Naive thymus-derived CD8-positive, alpha-beta T cell (primary cell): ENCODE measurements at places on chromosomes 7 and 10.

DNA sequence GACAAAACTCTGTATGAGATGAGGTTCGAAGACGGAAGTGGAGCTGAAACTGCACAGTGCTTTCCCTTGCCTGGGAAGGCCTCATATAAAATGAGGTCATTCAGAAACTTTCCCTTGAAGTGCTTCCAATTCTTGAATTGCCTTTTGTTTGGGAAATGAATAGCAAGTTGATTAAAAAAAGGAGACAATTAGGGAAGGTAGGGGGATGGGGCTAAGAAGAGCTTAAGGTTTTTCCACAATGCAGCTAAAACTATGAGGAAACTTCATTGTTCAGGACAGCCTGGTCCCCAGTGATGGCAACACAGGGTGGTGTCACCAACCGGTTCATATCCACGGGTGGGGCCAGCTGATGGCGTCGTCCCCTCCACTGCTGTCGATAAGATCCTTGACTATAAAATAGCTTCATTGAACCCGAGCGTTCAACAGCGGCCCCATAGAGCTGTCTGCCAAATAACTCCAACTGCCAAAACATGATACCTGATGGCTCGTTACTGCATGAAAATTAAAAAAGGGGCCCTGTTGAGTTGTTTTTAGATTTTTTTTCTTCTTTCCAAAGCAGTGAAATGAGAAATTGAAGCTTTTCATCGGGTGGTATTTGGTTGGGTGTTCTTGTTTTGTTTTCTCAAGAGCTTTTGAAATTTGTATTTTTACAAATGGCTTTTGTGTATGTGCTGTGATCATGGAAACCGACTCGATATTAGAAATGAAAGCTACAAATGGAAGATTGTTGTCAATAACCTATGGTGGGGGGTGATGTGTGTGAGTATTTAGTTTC, 2.8 kb upstream of the CELF2 start:
- DNase-seq = no peak

DNA sequence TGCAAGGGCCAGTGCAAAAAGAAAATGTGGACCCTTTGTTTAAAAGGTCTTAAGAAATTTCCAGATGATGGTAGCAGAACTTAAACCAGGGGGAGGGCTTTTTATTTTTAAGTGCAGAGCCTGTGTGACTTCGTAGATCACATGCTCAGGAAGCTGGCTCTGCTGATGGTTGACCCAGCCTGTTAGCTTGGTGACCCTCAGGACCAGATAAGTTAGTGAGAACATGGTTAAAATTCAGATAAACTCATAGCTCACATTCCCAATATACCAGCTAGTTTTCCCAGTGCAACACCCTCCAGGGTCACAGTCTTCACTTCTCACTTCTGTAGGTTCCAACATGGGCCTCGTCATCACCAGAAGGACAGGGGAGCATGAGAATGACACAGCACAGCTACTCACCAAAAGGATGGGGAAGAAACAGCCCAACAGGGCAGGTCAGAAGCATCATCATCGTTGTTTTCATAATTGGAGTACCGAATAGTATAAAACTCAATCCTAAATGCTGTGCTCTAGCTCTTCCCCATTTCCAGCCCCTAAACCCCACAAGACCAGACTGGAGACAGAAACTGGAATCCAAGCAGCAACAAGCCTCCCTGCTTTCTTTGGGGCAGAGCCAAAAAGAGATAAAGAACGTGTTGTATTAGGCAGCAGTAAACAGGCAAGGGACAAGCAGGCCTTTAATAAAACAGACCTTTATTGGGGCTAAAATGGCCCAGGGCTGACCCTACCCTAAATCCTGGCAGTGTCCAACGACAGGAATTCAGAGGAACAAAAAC, 102.2 kb upstream of the ANKRD1 start:
- no peak for DNase-seq

DNA sequence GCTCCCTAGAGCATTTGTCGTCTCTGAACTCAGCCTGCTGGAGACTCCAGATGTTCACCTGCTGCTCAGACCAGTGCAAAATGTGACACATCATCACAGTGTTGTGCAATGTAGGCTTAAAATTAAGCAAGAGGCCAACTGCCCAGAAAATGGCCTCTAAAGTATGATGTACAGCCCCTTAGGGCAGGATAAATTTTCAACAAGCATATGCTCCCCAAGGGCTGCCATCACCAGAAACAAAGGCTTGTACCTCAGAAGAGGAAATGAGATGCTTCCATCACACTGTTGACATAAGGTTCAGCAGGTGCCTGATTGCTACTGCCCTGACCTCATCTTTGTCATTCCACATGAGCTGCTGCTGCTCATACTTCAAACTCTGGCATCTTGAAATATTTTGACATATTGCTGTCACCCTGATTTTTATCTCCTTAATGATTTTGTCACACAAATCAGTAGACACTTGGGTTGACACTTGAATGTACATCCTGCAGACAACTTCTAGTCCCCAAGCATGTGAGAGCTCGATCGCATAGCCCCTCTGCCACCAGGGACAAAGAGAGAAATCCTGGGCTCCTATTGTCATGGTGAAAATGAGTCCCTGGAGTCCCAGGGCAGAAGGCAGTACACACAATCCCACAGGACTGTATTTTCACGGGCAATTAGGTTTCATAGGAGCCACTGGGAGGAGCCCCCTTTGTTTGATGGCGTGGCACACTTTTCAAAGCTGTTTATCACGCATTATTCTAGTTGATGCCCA, 219.7 kb upstream of the STK17A start:
- DNase-seq = no peak

DNA sequence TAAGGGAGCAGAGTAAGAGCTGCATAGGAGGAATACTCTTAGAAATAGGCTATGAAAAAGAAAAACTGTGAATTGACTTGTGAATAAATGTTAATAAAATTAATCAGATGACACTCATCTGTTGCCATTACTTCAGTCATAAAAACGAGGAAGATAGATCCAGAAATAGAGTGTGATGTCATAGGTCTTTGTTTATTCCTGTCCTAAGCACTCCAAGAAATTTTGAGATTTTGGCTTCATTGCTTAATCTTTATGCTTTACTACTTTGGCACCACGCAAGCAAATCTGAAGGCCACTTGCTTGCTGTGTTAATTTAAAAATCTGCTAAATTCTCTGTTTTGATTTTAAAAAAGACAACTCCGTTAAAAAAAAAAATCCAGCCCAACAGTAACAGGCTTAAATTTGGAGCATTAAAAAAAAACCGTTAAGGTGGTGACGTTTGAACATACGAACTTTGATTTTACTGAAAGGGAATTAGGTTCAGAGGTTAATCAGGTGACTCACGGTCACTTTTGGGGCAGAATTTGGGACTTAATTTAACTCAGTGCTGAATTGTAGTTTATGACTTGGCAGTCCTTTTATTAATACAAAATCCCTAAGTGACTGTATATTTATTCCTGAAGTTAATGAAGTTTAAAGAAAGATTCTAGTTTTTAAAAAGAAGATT, 3.4 kb downstream of the IFRD1 start:
- DNase-seq = no peak

DNA sequence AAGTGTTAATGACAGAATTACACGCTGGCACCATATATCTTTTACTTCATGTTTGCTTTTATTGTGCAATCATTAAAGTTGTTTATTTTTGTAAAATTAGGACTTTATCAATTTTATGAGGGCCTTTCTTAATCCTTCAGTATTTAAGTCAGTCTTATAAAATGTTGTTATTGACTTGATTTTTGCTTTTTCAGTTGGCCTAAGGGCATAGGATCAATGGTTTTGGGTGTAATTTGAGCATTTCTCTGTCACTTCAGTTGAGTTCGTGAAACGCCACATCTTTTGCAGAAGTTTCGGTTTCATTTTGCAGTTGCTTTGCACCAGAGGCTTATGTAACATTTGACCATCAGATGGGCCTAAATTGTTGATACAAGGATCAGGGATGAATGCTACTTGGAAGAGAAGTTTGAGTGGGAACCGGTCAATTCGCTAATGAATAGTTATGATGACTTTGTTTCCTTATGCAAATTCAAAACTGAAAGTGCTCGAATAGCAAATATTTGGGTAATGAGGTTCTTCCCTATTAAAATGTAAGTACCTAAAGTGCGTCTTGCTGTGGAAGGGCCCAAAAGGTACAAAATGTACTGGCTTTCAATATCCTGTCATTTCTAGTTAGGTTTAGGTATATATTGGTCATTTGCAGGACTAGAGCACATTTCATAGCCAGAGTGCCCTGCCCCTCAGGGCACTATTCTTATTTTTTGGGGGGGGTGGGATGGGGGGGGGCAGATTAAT, 340.9 kb downstream of the LRMDA start:
- DNase-seq = no peak

GRCh38 chr7:65978891-65979582, 3.0 kb downstream of the GUSB start:
- DNase-seq = no peak

DNA sequence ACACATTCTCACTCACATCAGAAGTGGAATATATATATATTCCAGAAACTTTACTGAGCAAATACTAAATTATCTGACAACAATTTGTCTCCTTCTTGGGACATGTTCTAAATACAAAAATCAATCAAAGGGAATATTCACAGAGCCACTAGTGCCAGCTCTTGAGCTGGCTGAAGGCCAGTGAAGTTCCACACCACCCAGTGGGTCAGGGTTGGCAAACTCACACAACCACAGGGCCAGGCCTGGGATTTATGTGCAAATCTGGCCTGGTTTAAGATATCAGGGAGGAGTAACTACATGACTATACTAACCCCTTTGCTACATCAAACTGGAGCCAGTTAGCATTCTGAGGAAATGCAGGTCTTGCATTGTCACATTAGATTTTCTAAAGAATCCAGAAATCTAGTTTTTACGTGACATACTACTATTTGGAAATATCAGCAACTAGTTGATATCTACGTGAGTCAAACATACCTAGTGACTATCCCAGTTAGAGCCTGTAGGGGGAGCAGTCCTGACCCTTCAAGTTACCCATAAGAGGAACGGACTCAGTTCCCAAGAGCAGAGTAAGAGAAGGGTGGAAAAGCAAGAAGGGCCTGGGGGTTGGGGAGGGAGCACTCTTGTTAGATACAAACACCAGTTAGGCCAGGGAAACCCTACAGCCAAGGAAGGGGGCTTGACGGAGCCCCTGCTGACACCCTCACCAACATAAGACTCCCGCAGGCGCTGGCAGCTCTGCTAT, 600.4 kb downstream of the KCNMA1 start:
- DNase-seq = no peak

DNA sequence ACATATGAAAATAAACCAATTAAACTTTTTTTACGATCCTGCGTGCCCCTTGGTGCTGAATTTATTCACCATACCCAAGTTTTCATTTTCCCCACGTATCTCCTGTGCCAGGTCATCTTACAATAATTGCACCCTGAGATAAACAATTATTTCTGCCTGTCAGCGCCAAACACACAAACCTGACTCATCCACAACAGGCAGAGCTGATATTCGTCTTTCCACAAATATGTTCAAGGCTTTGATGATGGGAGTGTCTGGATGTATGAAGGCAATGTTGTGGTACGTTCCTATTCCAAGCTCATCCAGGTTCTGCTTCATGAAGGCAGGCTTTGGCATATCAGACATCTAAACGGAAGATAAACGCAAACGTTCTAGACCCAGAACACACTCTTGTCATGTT, 45.8 kb upstream of the RHEB start:
- DNase-seq = no peak

- DNase-seq = no peak
Measured at GRCh38 chr7:304574-305409, 14.8 kb downstream of the FOXL3 start.

- DNase-seq = no peak
Measured at GRCh38 chr10:7036951-7037350, 373.9 kb downstream of the SFMBT2 start.

GRCh38 chr7:158355456-158356065, 232.1 kb downstream of the PTPRN2 start:
- DNase-seq = no peak

GRCh38 chr10:104648421-104648820, 7.3 kb downstream of the SORCS3 start:
- no peak for DNase-seq
